Cerebellar nuclear complex (tissue), 1 donor: ENCODE measurements at places on chromosomes 4 and X.

- DNase-seq, result no peak
Measured at GRCh38 chrX:68461576-68461975, 28.3 kb upstream of the OPHN1 start.

- no peak for DNase-seq
Measured at GRCh38 chrX:17851874-17852273, 9.2 kb downstream of the RAI2 start.

- DNase-seq, result no peak
Measured at GRCh38 chr4:2489081-2489805, 20.3 kb downstream of the RNF4 start.

DNA sequence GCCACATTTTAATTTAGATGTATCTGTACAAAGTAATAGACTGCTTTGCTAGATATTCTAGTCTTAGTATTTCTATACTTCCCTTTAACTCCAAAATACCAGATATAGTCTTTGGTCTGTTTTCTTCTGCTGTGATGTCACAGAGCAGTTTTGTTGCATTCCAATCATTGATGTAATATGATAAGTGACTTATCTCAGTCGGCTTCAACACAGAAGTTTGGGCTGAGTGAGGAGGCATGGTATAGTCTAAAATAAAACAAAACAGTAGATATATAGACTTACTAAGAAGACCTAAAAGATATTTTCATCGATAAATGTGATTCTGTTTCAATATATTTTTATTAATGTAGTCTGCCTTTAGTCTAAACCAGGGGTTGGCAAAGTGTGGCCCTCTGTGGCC, 169.9 kb downstream of the DCK start:
- DNase-seq, result no peak

- no peak for DNase-seq
Measured at GRCh38 chr4:39524161-39524957, 2.9 kb downstream of the UGDH start.

DNA sequence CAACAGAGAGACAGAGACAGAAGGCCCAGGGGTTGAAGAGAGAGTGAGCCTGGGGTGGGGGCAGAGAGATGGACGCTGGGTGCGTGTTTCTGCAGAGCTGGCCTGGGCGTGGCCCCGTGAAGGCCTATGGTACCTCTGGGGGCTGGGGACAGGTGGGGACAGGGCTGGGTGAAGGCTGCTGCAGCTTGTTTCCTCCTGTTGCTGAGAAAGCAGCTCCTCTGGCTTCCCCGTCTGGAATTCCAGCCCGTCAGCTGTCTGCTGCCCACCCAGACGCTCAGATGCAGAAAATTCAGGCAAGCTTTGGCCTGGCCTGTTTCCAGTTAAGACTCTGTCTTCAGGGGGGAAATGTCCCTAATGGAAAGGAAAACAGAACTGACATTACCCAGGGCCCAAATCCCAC, 76.8 kb upstream of the PSAPL1 start:
- no peak for DNase-seq

GRCh38 chrX:85052205-85052604, 48.5 kb downstream of the APOOL start:
- no peak for DNase-seq

- no peak for DNase-seq
Measured at GRCh38 chr4:96471956-96472867, 632.3 kb downstream of the PDHA2 start.

DNA sequence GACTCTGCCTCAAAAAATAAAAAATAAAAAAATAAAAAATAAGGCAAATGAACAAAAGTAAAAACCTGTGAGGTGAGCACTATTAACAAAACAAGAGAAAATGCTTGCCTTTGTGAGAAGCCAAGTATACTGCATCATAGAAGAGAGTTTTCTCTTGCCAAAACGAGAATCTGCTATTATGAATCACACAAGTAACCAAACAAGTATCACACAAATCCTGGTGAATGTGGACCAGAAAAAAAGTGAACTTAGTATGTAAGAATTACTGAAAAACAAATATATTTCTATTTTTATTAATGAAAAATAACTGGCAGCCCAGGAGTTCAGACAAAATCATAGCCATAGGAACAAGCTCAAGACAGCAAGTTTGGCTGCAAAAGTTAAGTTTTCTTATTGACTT, 193.5 kb downstream of the PDGFC start:
- DNase-seq, result no peak

DNA sequence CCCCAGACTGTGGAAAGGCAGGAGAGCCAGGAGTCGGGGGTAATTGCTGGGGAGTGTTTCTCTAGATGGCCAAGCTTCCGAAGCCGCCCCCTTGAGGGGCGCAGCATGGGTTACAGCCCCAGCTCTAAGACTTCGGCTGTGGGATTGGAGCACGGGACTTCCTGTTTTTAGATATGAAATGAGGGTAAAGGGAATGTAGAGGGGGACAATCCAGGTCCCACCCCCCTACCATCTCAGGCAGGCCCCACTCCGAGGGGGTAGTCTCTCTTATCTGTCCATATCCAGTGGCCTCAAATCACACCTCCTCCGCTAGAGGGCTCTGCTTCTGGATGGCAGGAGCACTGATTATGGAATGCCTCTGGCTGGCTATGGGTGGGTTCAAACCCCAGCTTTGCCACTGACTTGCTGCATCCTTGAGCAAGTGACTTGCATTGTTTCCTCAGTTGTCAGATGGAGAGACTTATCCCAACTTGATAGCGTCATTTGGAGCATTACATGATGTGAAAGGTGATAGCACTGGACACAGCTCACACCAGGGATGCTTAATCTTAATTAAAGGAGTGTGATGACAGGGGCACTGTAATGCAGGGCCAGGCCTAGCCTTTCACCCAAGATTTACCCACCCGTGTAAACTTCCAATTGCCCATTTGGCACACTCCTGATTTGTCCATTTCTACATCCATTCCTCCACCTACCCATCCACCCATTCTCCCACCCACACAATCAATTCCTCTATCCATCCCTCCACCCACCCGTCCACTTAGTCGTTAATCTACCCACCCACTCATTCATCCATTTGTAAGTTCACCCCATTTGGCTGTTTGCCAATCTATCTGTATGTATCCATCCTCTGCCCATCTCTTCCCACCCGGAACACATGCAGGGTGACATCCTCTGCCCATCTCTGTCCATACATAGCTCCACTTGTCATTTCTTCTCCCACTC, 848 bp upstream of the KCND1 start:
- no peak for DNase-seq

DNA sequence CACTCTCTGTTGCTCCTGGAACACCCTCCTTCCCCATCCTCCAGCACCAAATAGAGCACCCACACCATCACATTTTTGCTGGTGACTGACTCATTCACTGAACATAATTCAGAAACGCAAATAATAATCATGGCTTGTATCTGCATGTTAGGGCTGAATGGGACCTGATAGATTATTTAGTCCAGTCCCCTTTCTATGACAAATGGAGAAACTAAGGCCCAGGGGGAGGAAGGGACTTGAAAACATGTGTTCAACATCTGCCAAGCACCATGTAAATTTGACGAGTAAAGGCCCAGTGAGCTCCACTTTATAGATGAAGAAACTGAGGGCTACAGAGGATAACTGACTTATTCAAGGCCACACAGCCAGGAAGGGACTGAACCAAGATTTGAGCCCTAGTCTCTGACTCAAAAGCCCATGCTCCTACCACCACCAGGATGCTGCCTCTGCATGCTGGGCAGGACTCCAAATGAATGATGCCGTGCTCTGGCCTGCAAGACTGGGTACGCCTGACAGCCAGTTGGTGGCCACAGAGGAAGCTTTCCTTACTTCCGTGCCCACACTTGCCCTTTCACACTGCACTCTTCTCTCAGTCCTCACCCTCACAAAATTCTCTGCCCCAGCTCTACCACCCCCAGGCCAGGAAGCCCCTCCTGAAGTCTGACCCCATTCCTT, 133.3 kb upstream of the PJA1 start:
- DNase-seq, result no peak

GRCh38 chr4:45554423-45554822, 569.4 kb downstream of the GABRG1 start:
- no peak for DNase-seq

DNA sequence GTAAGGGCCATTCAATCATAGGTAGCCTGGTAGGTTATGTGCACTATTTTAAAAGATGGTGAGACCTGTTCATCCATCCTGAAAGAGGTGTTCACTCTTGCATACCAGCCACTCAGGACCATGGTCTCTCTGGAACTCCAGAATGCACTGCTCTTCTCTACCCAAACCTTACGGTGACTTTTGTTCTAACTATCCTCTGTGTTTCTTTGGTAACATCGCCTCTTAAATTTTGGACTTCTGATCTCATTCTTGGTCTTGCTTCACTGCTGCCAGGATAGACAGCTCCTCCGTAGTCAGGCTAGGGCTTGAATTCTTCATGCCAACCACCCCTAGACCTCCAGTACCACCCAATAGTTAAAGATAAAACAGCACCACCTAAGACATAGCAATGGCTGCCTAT, 346.3 kb upstream of the GALNT7 start:
- no peak for DNase-seq

DNA sequence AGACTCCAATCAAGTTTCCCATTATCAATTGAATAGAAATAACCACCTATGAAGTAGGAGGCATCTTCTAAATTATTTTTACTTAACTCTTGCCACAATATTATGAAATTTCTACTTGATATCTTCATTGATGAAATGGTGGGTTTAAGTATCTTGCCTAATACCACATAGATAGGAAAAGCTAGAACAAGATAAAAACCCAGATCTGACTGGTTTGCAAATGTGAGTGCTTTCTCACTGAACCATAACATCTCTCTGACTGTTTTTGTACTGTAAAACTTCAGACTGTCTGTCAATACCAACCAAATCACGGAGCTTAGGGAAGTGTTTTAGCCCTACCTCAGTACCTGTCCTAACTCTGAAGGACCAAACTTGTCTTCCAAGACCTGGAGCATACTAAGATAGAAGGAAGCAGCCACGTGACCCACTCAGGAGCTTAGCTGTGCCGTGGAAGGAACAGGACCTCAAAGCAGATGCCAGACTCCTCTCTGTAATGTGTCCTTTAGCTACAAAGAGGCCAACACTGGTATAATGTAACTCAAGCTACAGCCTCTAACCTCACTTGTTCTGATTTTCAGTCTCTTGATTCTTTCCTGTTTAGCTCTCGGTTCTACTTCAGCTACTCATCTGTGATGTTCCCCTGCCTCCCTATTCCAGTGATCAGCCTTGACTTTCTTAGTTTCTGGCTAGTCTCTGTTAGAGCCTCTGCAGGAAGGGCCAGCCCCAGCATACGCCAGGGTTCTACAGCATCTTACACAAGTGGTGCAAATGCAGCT, 84.4 kb downstream of the LRP2BP start:
- DNase-seq, result no peak

GRCh38 chr4:6851431-6851830, 58.2 kb upstream of the TBC1D14 start:
- no peak for DNase-seq

GRCh38 chrX:82161195-82161594, 959.3 kb downstream of the SH3BGRL start:
- DNase-seq, result no peak

- DNase-seq, result no peak
Measured at GRCh38 chr4:163378661-163379060, 35.0 kb downstream of the NPY5R start.

DNA sequence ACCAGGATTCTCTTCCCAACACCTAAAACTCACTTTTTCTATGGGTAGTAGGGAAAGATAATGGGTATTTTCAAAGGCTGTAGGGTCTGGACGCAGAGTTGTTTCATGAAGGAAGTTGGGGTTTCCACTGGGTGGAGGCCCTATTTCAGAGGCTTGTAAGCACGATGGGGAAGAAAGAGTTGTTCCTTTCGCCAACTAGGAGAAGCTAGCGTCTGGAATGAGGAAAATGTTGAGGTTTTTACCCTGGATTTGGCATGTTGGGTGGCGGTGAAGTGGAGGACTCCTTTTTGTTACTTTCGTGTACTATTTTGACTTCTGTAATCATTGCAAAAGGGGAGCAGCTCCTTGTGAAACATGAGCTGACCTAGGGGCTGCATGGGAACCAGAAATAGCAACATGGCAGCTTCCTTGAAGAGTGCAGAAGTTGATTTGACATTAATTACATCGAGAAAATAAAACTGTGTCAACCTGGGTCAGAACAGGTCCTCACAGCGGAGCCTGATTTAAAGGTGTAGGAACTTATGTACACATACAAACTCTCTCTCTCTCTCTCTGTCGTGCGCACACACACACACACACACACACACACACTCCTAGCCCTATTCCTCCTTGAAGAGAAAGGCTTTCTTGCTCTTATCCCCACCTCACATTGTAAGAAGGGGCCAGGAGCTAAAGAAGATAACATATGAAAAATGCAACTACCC, 19.1 kb downstream of the VSIG4 start:
- DNase-seq, result no peak

DNA sequence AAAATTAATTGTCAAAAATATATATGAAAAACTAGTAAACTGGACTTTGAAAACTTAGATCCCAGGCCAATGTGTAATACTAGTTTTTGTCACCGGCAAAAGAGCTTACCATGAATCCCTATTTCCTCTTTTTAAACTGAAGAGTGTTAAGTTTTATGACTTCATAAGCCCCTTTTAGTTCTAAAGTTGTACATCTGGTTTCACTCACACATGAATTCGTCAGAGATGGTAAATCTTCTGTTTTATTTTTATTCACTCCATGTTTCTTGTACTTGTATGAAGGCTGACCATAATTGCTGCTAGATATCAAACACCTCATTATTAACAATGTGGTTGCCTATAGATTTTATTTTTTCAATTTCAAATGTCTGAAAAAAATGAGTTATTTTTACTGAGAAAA, 827.9 kb downstream of the PCDH7 start:
- DNase-seq, result no peak

GRCh38 chr4:184485279-184485678, 10.9 kb upstream of the IRF2 start:
- no peak for DNase-seq

DNA sequence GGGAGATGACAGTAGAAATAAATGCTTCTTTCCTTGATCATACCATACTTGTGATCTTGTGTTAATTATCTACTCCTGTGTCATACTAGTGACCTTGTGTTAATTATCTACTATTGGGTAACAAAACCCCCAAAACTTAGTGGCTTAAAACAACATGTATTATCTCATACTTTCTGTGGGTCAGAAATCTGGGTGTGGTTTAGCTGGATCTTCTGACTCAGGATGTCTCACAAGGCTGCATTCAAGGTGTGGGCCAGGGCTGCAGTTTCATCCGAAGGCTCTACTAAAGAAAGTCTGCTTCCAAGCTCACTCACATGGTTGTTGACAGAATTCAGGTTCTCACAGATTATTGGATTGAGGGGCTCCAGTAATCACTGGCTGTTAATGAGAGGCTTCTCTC, 70.3 kb upstream of the NDP start:
- no peak for DNase-seq

DNA sequence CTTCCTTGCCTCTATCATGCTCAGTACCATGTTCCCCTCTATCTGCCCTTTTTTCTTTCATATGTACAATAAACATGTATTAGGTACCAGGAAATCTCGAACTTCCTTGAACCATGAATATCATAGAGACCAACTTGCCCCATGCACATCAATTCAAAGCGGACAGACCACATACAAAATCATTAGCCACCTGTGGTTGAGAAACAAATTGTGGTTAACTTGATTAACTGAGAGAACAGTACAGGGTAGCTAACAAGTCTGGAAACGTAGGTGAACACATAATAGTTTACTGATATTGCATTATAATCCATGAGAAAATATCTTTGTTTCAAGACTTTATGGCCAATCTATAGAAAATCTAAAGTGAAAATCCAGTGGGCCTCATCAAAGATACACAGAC, 8.2 kb downstream of the CASP3 start:
- no peak for DNase-seq

GRCh38 chrX:132954323-132954722, 4.1 kb downstream of the HS6ST2 start:
- DNase-seq, result no peak

GRCh38 chr4:163195247-163195765, 28.6 kb upstream of the NAF1 start:
- no peak for DNase-seq
